CD8-positive, alpha-beta memory T cell (primary cell): ENCODE measurements at places on chromosomes 13 and 19.

- DNase-seq: no peak
Observed at GRCh38 chr13:41883147-41883546, 77.8 kb downstream of the VWA8 start.

- no peak for DNase-seq
Observed at GRCh38 chr13:94758436-94758960, 46.2 kb upstream of the SOX21 start.

GRCh38 chr13:85562282-85562681 is 236.9 kb downstream of the SLITRK6 start:
- no peak for DNase-seq

DNA sequence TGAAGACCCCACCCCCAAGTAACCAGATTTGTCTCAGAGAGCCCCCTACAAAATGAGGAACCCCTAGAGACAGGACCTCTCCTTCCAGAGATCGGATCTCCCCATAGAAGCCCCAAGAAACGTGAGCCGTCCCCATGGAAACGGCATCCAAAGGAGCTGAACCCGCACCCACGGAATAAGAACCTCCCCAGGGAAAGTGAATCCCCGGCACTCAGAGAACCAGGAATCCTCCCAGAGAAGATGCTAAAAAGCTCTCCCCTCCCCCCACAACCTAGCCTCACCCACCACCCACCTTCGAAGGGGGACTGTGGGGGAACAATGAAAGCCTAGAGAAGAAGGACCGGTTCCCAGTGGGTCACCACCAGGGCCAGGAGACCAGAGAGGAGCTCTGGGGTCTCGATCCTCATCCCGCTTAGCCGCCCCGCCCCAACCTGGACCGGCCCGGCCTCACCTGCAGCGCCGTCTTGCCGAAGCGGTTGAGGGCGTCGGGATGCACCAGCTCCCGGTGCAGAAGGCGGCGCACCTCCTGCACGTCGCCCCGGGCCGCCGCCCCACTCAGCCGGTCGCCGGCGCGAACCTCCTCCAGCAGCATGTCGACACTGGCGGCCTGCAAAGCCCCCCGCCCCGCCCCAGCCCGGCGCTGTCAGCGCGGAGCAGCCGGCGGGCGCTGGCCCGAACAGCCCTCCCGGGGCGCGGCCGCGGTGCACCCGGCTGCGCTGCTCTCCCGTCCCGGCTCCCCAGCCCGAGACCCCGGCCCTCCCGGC is 535 bp downstream of the CDKN2D start:
- no peak for DNase-seq

DNA sequence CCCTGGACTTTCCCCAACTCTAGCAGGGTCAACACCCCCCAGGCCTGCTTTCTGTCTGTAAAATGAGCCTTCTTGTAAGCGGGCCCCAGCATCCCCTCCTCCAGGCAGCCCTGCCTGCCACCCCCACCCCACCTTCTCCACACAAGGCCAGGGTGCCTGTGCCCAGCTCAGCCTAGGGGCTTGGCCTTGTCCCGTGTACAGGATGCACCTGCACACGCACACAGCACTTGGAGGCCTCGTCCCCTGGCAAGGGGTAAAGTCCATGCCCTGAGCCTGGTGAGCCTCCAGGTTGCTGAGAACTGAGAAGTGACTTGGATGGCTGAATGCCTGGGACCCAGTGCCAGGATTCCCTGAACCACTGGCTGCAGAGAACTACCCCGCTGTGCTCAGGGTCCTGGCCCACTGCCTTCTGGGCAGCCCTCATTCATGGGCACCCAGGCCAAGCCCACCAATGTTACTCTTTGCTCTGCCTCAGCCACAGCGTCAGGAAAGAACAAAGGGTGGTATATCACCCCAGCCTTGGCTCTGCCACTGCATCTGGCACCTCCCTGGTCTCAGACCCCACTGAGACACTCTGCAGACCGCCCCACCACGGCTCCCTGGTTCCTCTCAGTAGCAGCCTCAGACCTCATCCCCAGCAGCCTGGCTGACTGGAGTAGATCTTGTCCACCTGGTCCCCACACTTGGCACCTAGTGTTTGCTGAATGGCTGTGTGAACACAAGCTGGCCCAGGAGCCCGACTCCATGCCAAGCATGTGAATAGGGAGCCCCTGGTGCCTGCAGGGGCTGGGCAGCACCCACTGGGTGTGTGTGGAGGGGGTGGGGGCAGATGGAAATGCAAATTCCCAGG is 1.8 kb upstream of the TM6SF2 start:
- DNase-seq: no peak

GRCh38 chr19:1214862-1215731 is 9.5 kb downstream of the STK11 start:
- no peak for DNase-seq

GRCh38 chr13:98254513-98254912 is 77.4 kb upstream of the RNF113B start:
- no peak for DNase-seq

- DNase-seq: no peak
Observed at GRCh38 chr19:2213799-2214198, 22.3 kb downstream of the PLEKHJ1 start.

DNA sequence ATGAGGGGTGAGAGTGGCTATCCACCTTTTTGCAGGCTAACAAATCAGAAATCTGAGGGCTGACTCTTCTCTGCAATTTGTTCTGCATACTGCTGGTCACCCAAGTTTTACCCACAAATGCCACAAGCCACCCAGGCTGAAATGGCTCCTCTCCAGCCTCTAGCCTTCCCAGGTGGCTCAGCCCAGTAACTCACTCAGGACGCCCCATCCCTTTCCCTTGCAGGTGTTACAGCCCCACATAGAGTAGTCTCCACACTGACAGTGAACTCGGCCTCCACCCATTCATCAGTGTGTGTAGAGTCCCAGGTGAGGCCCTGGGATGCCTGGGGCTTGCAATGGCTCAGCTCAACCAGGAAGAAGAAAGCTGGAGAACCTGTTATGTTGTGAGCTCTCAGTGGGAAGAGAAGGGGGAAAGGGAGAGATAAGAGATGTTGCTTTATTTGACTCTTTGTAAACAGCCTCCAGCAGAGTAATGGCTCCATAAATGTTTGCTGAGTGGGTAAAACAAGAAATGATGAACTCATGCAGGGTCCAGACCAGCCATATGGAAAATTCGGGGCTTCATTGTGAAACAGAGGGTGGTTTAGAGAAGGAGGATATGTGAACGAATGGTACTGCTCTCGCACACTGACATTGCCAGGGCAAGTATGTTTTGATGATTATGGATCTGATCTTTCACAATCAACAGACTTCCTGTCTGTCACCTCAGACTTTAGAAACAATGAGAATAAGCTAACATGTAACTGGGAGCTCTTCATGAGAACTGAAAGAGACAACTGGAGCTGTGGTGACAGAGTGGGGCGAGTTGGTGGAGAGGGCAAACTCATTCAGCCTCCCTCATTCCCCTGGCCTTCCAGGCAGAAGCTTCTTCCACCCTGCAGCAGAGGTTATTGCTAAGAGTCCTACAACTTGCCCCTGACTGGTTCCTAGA is 74.2 kb upstream of the RFC3 start:
- DNase-seq: no peak

DNA sequence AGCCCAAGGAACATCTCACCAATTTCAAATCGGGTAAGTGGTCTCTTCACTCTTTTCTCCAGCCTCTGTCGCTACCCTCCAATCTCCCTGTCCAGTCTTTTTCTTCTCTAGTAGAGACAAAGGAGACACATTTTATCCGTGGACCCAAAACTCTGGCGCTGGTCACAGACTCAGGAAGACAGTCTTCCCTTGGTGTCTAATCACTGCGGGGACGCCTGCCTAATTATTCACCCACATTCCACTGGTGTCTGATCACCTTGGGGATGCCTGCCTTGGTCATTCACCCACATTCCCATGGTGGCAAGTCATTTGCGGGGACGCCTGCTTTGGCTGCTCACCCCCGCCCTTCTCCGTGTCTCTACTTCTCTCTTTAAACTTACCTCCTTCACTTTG is 13.8 kb upstream of the OR10H1 start:
- DNase-seq: no peak

DNA sequence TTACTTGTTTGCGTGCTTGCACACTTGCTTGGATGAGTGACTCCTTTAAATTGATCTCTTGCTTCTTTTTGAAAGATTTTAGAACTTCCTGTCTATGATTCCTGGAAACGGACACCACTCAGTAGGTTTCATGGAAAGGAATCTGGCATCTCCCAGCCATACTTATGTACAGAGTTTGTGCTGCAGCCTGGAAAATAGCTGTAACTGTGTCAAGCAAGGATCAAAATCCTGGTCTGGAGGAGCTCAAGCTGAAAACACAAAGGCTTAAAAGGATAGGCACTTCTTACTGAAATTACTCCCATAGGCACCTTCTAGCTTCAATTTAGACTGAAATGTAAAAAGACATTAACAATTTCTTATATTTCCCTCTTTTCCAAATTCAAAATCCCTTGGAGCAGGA is 1.4 kb upstream of the FREM2 start:
- DNase-seq: no peak

GRCh38 chr13:73656863-73657262 is 477.3 kb downstream of the KLF12 start:
- DNase-seq: no peak

GRCh38 chr13:31530922-31531321 is 208.4 kb upstream of the RXFP2 start:
- DNase-seq: no peak

DNA sequence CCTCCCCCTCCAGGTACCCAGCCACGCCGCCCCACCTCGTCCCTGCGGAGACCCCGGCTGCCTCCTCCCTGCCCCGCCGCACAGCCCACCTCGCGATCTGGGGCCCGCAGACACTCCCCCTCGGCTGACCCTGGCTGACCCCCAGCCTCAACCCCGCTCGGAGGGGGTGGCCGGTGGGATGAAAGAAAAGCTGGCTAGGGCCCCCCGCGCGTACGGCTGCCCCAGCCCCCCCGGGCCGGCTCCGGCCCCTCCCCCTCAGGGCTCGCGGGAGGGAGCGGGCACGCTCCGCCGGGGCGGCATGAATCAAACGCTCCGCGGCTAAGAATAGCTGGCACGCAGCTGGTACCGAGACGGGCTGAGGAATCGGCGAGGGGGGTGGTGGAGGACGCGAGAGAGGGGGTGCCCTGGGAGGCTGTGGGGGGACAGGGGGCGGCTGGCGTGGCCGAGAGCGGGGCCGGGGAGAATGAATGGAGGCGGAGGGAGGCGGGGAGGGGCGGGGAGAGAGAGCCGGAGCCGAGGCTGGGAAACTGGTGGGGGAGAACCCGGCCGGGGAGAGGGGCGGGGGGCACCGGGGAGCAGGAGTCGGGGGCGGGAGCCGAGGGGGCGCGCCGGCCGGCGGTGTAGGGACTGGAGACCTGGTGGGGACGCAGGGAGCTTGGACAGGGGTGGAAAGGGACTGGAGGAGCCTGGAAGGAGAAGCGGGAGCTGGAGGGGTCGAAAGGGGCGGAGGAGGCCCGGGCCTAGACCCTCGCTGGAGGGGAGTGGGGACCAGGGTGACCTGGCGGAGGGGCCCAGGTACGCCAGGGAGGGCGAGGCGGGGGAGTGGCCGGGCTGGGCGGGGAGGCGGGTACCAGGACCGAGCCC is 1.1 kb downstream of the SHANK1 start:
- peak; percentile 42 for DNase-seq

DNA sequence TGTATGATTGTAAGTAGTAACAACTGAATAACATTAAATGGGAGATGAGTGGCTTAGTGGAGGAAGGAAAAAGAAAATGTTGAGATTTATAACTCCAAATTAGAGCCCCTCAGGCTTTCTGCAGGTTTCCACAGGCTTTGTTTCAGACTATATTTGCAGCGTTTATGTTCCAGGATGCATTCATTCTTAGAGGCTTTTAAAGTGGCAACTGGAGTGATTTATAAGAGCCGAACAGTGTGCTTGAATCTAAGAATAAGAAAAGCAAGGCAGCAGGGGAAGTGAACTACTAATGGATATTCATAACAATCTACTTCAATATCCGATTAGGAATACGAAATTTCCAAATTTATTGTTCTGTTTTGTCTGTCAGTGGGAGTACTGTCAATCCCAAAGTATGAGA is 91.0 kb downstream of the UFM1 start:
- no peak for DNase-seq

DNA sequence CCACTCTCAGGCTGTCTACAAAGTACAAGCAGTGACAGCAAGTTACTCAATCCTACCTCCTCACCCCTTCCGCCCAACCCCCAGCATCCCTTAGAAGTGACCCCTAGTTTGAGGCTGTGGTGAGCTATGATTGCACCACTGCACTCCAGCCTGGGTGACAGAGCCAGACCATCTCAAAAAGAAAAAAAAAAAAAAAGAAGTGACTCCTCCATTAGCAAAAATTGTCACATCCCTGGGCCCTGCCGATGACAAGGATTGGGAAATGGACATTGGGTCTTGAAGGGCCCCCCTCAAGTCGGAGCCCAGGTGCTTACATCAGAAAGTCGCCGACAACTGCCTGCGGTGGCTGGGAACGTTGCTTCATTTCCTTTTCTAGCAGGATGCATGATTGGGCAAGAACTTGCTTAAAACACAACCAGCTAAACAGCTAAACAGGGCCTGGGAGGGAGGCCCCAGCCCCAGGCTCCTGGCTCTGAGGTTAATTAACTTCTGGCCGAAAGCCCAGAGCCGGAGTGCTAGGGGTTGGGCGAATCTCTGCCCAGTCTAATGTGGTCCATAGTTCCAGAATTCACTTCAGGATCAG is 15.3 kb downstream of the RAB3D start:
- no peak for DNase-seq

DNA sequence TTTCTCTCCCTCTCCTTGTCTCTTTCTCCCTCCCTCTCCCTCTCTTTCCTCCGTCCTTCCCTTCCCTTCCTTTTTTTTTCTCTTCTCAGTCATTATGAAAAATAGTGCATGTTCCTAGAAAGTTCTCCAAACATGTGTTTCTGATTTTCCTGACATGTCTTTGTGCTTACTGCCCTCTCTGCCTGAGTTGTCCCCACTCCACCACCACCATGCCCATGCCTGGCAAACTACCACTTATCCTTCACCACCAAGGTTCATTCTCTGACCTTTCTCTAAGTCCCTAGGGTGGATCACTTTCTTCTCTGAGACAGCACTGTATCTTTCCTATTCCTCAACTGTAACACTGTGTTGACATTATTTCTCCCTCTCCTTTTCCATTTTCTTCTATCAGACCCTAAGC is 98.2 kb downstream of the LACC1 start:
- DNase-seq: no peak

- peak; percentile 66 for DNase-seq
Observed at GRCh38 chr19:12202250-12202649, 39.4 kb downstream of the ZNF136 start.

- no peak for DNase-seq
Observed at GRCh38 chr13:75637181-75637750, 1.1 kb downstream of the LMO7 start.

- DNase-seq: no peak
Observed at GRCh38 chr13:77013853-77014542, 13.0 kb downstream of the FBXL3 start.

- DNase-seq: no peak
Observed at GRCh38 chr13:64758521-64759244, 2471.5 kb downstream of the PCDH9 start.

DNA sequence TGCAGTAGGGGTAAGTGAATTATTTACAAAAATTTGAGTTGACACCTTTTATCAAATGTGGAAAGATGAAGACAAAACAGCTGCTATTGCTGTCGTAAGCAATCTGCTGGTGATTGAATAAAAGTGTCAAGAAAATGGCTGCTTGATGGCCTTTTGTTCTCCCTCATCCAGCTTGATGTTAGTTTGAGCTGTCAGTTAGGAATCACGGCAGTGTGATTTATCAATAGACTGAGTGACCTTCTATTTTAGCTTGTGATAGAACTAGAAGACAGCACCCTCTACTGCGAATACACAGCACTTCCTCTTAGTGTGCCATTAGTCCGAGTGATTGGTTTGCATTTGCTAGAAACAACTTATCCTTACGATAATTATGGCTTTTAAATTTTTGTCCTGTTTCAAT is 76.3 kb downstream of the MZT1 start:
- DNase-seq: no peak

GRCh38 chr13:112726016-112726767 is 36.4 kb downstream of the ATP11A start:
- DNase-seq: no peak

GRCh38 chr19:44807162-44807561 is 1.7 kb upstream of the BCAM start:
- DNase-seq: no peak
